ENCODE measurements at places on chromosomes 7 and 10.

GRCh38 chr10:132064771-132065437 is 842 bp upstream of the JAKMIP3 start:
- DNase-seq = no peak

DNA sequence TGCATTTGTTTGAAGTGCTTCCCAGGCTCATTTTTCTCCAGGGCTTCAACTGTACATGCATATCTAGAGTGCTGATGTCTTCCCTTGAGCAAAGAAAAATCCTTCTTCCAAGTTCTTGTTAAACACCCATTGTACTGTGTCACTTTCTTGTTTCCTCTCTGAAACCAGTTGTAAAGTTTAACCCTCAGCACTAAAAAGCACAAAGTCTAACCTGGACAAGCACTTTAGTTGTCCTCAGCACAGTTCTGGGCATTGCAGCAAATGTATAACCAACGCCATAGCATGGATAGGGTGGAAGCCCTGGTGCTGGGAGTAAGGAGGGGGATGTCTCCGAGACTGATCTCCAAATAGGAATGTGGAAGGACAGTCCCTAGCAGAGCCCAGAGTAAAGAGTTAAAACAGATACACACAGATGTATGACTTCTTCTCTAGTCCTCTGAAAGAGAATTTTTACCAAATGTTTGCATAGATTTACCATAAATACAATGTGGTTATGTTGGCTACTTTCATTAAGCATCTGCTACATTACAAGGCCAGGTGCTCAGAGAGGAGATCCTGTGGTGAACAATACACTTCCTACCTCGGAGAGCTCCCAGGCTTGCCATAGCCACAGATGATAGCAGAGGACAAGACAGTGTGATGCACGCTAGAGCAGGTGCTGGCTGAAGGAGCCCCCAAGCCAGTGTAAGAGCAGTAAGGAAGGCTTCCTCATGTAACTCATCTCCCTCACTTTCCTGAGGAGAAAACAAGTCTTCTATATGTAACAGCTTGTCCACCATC is 57.0 kb downstream of the DNAJC12 start:
- no peak for DNase-seq

DNA sequence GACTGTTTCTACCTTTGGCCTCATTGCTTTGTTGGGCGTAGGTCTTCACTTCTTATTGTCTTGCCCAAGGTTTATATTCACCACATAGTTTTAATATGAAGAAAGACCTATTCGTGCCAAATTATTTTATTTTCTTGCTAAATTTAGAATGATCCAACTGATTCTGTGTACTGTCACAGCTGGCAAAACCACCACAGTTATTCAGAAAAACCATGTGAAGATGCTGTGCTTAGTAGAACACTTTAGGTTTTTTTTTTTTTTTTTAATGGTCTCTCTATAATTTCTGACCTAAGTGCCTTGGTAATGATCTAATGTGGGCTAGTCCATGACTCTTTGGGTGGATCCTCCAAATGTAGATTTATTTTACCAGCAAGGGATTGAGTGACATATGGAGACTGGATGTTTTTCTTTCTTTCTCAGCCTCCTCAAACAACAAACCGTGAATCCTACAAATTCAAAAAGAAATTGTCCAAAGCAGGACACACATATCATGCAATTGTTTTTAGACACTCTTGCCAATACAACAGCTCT is 243.8 kb downstream of the DYNC1I1 start:
- no peak for DNase-seq

GRCh38 chr7:110775046-110775445 is 315.9 kb upstream of the LRRN3 start:
- DNase-seq = no peak

GRCh38 chr7:30618961-30619360 is 24.3 kb downstream of the GARS1 start:
- DNase-seq = no peak

Measured in CD8-positive, alpha-beta memory T cell (primary cell).